IPS DF 19.7 (cell line): ENCODE measurements at places on chromosomes 12 and 14.

GRCh38 chr14:48628870-48629269 is 953.5 kb upstream of the MDGA2 start:
- no peak for DNase-seq

GRCh38 chr14:73460691-73461127 is 2.4 kb upstream of the NUMB start:
- DNase-seq, result no peak

DNA sequence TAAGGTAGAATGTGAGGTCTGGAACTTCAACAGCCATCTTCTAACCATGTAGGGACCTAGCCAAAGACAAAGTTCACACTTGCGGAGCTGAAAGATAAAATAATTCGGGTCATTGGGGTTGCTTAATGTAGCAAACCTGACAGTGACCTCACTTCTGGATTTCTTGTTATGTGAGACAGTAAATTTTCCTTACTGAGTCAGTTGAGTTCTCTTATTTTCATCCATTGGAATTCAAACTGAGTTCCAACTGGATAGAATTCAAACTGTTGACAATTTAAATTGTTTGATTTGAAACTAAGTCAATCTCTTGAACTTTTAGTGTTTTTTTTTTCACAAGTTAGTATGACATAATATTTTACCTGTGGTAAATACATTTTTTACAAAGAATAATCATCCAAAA is 406.5 kb downstream of the ADAMTS20 start:
- DNase-seq, result no peak

DNA sequence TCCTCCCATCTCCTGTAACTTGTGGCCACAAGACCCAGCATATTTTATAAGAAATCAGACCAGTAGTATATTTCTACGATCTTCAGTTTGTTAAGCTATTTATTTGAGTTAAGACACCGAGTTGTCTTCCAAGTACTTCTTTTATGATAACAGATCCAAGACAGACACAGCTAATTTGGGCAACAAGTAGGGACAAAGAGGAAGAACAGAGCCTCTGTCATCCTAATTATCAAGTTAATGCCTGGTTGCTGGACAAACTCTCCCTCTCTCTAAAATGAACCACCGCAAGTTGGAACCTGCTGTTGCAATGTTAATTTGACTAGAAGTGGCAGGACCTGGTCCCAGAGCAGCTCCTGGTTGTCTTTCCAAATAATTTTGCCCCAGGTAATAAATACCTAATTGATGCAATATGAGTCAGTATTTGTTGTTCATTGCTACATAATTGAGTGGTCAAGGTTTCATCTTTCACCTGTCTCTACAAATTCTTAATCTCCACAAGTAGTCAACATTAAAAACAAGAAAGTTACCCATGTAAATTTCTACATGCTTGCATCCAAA is 323.7 kb downstream of the PAWR start:
- DNase-seq, result no peak

DNA sequence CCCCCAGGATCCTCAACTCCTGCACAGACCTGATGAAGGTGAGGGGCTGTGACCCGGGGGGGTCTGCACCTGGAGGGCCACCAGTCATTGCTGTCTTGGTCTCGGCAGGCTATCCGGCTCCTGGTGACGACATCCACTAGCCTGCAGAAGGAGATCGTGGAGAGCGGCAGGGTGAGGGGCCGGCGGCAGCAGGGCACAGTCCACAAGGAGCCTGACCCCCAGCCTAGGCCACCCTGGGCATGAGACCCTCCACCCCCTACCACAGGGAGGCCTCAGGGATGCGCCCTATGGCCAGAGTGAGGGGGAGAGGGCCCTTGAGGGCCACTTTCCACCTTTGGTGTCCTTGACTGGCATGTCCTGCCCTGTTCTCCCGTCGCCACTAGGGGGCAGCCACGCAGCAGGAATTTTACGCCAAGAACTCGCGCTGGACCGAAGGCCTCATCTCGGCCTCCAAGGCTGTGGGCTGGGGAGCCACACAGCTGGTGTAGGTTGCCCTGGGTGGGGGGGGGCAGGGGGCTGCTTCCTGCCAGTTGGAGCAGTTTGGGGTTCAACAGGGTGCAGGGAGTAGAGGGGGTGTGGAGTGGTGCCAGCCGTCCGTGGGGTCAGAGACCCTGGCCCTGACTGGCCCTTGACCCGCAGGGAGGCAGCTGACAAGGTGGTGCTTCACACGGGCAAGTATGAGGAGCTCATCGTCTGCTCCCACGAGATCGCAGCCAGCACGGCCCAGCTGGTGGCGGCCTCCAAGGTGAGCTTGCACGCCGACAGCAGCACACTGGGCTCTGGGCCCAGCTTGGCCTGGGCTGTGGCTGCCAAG is 25.0 kb downstream of the HIP1R start:
- no peak for DNase-seq

DNA sequence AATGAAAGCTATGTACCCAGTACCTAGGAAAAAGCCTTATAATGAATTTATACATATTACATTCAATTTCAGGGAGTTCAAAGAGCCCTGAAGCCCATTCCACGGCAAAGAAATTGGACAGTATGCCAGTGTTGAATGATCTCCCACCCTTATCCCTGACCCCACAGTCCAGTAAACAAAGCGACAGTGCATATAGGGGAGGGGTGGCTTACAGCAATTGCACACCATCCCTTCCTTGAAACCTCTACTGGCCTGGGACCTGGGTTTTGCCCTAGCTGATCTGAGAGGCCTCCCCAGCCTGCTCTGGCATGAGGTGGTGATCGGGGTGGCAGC is 17.3 kb upstream of the RND1 start:
- no peak for DNase-seq

DNA sequence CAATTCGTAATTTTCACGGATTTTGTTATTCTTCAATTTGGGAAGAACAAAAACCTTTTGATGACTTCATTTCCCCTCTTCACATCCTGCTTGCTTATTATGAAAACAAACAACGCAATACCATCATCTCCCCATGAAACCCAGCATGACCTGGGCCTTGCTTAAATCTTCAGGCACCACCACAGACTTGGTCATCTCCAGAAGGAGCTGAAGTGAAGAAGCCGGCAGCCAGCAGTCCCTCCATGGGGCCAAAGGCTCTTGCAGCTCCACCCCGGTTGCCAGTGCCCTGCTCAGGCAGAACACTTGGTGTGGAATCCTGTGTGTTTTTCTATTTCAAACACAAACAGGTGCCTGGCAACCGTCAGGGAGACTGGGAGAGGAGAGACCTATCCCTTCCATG is 982.9 kb upstream of the TMEM132C start:
- no peak for DNase-seq

DNA sequence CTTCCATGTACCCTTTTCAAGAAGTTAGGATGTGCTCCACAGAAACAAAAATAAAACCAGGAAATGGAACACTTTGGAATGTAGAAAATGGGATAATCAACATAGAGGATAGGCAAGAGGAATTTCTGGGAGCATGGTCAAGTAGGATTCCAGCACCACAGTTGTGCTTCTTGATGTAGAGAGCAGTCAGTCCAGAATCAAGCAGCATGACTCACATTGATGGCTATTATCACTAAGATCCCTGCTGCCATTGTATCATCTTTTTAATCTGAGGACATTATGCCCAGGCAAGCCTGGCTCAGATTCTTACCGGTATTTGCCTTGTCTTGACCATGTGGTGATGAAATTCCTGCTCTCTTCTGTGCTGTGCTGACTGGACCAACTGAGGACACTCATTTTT is 5.7 kb downstream of the ETFRF1 start:
- no peak for DNase-seq

GRCh38 chr12:22684140-22685118 is 59.5 kb downstream of the ETNK1 start:
- no peak for DNase-seq

GRCh38 chr12:62438098-62438692 is 28.4 kb upstream of the MON2 start:
- DNase-seq, result no peak

DNA sequence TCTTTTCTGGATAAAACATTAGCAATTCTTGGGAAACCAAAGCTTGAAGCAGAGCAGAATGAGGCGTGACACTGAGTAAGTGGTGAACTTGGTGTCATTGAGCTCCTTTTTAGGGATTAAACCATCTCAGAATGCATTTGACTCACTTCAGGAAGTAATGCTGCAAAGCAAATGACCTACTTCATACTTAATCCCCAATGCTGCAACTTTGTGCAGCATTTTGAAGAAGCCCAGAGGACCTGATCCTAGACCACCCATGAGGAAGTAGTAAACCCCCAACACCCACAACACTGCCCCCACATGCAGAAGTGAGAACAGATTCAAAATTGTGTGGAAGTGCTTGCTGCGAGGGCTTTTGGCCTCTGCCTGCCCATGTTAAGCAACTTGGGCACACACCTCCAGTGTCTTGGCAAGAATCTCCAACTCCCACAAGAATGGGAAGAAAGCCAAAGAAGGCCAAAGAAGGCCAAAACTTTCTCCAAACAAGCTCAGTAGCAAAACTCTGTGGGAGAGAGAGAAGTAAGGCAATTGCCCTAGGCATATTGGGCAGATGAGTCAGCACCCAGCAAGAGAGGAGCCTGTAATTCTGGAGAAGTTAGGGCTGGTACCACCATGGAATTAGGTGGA is 69.2 kb upstream of the ETV6 start:
- DNase-seq, result no peak

DNA sequence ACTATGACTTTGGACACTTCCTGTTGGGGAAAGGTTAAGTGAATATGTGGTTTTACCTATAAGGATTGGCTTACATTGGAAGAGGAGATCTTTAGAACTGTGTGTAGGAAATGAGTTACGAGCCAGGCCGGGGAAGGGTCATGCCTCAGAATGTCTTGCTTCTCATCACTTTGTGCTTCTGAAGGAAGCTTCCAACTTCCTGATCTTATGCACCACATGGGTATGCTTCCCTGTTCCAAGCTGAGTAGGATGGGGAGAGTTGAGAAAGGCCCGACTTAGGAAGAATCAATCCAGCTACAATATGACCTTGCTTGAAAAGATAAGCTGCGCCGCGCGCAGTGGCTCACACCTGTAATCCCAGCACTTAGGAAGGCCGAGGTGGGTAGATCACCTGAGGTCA is 59.9 kb downstream of the STXBP6 start:
- no peak for DNase-seq

GRCh38 chr12:30440826-30441602 is 254.7 kb downstream of the IPO8 start:
- no peak for DNase-seq

DNA sequence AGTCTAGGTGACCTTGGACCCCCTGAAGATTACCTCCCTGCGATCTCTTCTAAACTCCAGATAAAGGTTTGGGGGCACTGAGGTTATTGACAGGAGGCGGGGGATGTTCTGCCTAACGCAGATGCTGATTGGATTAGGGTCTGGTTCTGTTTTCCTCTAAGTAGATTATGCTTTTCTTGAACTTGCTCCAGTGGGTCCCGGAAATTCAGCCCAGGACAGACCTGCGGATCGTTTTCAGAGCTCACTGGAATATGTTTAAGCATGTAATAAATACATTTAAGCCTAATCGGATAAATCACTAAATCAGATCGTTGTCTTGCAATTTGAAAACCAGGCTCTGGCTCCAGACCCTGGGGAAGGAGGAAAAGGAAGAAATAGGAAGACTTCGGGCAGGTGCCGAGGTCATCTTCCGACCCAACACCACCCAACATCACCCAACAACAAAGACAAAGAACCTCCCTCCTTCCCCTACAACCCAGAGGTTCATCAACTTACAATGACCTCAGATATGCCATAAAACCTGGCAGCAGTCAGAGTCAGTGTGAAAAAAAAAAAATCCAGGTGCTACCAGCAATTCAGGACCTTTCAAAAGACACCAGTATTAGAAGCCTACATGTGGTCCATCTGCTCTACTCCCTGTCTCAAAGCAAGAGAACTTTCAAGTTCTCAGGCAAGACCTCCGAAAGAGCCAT is 148.4 kb downstream of the KSR2 start:
- DNase-seq, result no peak

DNA sequence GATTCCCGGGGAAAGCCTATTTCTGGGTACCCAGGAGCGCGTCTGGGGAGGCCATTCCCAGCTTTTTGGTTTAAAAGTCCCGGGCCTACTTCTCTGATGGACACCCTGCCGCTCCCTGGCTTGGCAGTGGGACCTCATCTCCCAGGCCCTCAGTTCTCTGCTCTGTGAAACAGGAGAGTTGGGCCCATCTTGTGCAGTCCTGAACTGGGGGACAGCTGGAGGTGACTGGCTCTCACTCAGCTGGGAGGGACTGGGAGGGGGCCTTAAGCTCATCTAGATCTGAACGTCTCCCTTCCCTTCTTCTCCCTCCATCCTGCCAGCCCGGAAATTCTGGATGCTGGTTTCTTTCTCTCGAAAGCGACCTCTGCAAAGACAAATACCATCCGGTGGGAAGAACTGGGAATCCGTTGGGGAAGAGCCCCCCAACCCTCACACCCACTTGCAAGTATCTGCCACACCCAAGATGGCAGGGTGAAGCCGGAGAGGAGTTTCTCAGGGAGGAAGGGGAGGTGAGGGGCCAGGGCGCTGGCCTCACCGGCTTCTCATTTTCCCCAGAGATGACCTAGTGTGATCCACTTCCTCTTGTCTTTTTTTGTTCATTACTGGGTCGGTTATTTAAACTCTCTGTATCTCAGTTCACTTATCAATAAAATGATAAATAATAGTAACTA is 1.4 kb downstream of the RIN3 start:
- no peak for DNase-seq

GRCh38 chr12:122819209-122819785 is 16.0 kb upstream of the HIP1R start:
- no peak for DNase-seq

GRCh38 chr14:51677266-51677665 is 25.6 kb downstream of the FRMD6 start:
- DNase-seq, result no peak
